ENCODE measurements at places on chromosomes 5 and 9.

DNA sequence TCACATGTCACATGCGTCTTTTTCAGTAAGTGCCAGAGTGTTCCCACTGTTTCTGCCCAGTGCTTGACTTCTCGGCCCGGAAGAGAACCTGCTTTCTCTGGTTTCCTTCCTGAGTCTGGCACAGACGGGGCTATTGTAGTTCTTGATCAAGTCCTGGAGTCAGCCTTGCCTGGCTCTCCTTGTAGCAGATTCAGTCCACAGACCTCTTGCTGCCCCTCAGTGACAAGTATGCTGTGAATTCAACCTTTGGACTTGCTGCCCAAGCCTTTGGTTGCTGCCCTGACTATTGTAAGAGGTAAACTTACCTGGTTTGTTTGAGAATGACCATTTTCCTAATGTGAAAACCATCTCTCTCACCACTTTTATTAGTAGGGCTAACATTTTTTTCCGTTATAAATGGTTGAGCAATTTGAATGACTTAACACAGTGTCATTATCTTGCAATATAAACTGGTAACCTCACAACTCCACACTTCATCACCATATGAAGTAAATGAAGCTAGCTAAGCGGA lies 24.7 kb downstream of the ZBTB34 start:
- peak; percentile 20 for DNase-seq

- peak; percentile 59 for DNase-seq
Measured at GRCh38 chr9:96109680-96110351, 192.2 kb downstream of the HSD17B3 start.

DNA sequence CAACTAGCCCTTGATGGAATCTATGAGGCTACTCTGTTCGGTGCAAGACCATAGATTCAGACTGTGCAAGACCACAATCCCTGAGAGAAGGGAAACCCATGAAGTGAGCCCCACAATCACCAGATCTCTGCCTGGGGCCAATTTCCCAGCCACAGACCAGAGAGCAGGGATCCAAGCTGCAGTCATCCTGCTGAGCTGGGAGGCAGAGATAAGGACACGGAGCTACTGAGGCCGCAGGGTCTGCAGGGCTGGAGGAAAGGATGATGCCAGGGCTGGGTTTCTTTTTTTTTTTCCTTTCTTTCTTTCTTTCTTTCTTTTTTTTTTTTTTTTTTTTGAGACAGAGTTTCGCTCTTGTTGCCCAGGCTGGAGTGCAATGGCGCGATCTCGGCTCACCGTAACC lies 47.7 kb upstream of the FUBP3 start:
- no peak for DNase-seq

DNA sequence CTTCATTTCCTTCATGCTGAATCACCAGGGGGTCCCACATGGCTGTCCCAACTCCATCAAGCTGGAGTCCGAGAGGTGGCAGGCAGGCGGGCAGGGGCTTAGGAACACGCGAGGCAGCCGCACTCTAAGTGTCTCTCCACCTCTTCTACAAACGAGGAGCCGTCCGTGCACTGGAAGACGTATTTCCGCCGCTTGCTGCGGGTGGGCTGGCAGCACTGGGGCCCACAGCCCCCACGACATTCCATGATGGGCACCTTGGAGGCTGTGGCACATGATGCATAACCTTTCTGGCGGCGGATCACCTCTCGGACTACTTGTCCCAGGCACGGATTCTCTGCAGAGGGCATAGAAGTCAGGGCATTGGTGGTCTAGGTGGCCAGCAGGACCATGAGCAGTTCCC lies 87.2 kb upstream of the PANK3 start:
- no peak for DNase-seq

GRCh38 chr9:74006935-74007334 lies 490.2 kb upstream of the RORB start:
- peak; percentile 74 for DNase-seq

DNA sequence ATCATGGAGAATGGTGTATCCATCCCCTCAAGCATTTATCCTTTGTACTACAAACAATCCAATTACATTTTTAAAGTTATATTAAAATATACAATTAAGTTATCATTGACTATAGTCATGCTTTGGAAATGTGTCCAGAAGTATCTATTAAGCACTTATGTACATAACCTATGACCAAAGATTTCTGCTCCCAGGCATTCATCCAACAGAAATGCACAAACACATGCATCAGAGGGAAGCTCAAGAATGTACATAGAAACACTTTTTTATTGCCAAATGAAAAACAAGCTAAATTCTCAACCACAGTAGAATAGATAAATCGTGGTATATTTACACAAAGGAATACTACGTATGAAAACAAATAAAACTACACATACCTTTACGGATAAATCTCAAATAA lies 700.5 kb upstream of the ZNF608 start:
- DNase-seq: peak; percentile 96

- DNase-seq: peak; percentile 35
Measured at GRCh38 chr9:77595426-77596095, 52.6 kb downstream of the GNA14 start.

- no peak for DNase-seq
Measured at GRCh38 chr5:80308526-80308925, 11.3 kb upstream of the SPZ1 start.

DNA sequence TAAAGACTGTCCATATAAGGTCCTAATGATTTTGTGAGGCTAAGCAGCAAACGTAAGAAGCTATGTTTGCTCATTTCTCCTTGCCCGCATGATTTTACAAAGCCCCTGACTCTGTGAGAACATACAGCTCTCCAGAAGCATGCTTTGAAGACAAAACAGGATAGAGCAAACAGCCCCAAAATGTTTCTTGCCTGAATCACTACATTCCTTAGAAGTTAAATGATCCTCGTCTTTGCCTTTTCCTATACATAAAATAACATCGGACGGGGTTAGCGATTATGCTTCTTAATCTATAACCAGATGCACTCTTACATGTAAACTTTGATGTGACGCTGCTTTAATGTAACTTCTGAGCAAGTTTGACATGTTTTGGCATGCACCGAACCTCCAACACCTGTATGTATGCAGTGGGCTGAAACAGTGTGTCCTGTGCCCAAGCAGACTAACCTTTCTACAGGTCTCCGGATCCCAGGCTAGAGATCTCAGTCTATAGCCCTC lies 353.7 kb downstream of the CETN3 start:
- DNase-seq: peak; percentile 91

GRCh38 chr9:113373676-113374392 lies 3.0 kb downstream of the HDHD3 start:
- no peak for DNase-seq

DNA sequence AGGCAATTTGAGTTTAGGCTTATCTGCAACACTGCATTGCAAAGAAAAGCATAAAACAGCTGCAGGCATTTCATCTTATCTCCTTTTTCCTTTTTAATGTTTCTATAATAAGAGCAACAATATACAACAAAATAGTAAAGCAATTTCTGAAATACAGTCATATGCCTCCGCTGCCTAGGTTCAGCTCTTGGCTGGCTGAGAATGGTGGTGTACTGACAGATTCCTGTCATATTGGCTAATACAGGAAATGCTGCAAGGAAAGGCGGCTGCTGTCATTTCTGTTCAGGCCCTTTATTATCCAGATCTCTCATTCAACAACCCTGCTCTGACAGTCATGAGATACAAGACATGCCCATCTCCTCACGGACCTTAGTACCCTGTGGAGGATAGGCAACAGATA lies 677.0 kb downstream of the TAF11L14 start:
- DNase-seq: peak; percentile 13

DNA sequence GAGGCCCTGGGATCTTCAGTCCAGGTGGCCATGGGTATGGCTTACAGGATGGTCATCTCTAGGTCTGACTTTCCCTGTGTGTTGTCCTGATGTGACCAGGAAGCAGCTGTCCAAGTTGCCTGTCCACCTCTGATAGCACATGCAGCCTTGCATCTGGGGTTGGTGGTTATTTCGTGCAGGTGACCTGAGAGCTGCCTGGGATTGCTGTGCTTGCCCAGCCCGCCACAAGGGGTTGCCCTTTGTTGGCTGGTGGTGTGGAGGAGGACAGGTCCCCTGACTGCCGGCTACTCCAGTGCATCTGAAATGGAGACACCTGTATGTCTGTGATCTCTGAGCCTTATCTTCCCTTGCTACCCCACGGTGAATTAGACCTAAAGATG lies 212.6 kb downstream of the ARHGAP26 start:
- no peak for DNase-seq

Data from choroid plexus epithelial cell (primary cell).